ENCODE measurements at places on chromosomes 3 and 15. TPM values are rescaled to one million over a fixed set of nuclear protein-coding genes. Genes with fewer than 3 reads are reported as not detected.

DNA sequence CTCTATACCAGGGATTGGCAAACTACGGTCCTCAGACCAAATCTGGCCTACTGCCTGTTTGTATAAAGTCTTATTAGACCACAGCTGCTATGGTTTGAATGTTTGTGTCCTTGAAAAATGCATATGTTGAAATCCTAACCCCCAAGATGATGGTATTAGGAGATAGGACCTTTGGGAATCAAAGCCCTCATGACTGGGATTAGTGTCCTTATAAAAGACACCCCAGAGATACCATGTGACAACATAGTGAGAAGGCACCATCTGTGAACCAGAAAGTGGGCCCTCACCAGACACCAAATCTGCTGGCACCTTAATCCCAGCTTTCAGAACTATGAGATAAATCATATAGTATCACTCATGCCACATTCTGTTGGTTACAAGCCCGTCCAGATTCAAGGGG, 7.4 kb downstream of the HMCES start:
- H3K36me3 ChIP-seq, result peaks cover 14% of the 10 kb centered on the region
- no peak for DNase-seq
- peaks cover 2% of the 10 kb centered on the region for H3K4me1 ChIP-seq
- H3K27me3 ChIP-seq, result no peaks in the 10 kb centered on the region

Gene ATP13A5
- not detected for total RNA-seq

DNA sequence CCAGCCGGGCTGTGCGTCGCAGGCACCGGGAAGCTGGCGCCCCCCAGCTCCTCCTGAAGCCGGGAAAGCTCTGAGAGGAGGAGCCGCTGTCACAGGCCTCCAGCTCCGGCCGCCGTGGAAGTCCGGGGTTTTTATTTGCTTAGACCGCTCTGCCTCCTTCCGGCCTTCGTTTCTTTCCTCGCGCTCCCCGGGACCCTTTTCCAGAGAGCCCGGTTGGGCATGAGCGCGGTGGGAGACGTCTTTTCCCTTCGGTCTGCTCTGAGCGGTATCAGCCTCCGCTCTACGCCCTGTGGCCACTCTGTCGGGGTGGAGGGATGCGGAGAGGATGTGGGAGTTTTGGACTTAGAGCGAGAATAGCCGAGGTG, 559 bp downstream of the SENP5 start:
- peak overlapping the region; percentile 92 for H3K4me3 ChIP-seq
- H3K27ac ChIP-seq, result peak overlapping the region; percentile 94
- DNase-seq, result no peak
- H3K4me1 ChIP-seq, result peaks cover 27% of the 10 kb centered on the region
- H3K27me3 ChIP-seq, result no peaks in the 10 kb centered on the region

- no peaks in the 10 kb centered on the region for H3K27me3 ChIP-seq
- H3K27ac ChIP-seq, result no peak overlapping the region
- DNase-seq, result no peak
- peaks cover 17% of the 10 kb centered on the region for H3K36me3 ChIP-seq
Observed at GRCh38 chr3:20140881-20141280, 45.1 kb downstream of the SGO1 start.

Gene IP6K1
- 66.9 TPM for total RNA-seq

- no peak overlapping the region for H3K27ac ChIP-seq
- H3K27me3 ChIP-seq, result no peaks in the 10 kb centered on the region
- H3K36me3 ChIP-seq, result no peaks in the 10 kb centered on the region
- DNase-seq, result no peak
Observed at GRCh38 chr3:55331524-55331923, 155.6 kb downstream of the WNT5A start.

Gene C3orf62
- total RNA-seq, result 8.4 TPM

- H3K4me1 ChIP-seq, result peaks cover 7% of the 10 kb centered on the region
- no peak overlapping the region for H3K4me3 ChIP-seq
- DNase-seq, result no peak
- H3K36me3 ChIP-seq, result no peaks in the 10 kb centered on the region
- no peak overlapping the region for H3K27ac ChIP-seq
- H3K27me3 ChIP-seq, result no peaks in the 10 kb centered on the region
Observed at GRCh38 chr3:187758318-187758955, 13.2 kb upstream of the BCL6 start.

DNA sequence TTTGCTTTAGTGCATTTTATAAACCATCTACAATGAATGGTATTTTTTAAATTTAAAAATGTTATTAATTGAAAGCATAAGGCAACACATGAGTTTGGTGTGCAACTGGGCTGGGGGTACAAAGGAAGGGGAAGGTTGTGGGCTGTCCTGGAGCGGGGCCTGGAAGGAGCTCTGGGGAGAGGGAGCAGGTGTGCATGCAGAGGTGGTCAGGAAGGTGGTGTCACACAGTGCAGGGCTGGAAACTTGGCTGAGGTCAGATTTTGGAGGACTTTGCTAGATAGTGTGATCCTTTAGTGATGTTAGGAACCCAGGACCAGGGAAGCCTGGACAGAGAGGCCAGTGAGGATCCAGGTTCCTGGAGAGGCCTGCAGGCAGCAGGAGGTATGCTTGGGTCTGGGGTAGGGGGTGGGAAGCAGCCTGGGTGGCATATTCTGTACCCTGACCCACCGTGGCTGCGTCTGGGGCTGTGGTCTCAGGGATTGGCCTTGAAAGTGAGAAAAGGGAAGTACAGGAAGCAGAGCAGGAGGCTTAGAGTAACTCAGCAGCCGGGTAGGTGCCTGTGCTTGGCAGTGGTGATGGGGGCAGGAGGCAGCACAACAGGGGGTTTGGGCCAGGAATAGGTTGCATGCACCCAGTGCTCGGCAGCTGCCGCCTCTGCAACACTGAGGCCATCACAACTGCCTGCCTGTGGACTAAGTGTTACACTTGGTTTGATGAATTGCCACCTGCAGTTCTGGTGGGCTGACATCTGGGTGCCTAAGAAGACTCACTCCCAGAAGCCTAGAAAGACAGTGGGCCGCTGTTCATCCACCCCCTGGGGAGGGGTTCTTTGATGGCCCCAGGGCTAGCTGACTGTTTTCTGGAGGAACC, 33.0 kb downstream of the KY start:
- no peaks in the 10 kb centered on the region for H3K4me1 ChIP-seq
- H3K4me3 ChIP-seq, result no peak overlapping the region
- H3K27me3 ChIP-seq, result peaks cover 3% of the 10 kb centered on the region
- H3K27ac ChIP-seq, result no peak overlapping the region
- peak; percentile 77 for DNase-seq
- no peaks in the 10 kb centered on the region for H3K36me3 ChIP-seq
